Caco-2 (cell line): ENCODE measurements at places on chromosomes 7 and 10. TPM values are rescaled to one million over a fixed set of nuclear protein-coding genes. Genes with fewer than 3 reads are reported as not detected.

PON1 gene
- total RNA-seq = not detected in 2 replicates

ACTL6B gene
- not detected in 2 replicates for total RNA-seq

JCAD gene
- 10.0 and 13.0 TPM in 2 replicates for total RNA-seq

CACNA2D1 gene
- total RNA-seq = not detected in 2 replicates

SUN3 gene
- not detected in 2 replicates for total RNA-seq

GRCh38 chr7:155204744-155205367, 92.8 kb upstream of the INSIG1 start:
- DNase-seq = no peak

- peak; percentile 57 for DNase-seq
Measured at GRCh38 chr10:122054048-122055025, 65.4 kb downstream of the TACC2 start.

- no peak for DNase-seq
Measured at GRCh38 chr10:71472912-71473311, 76.2 kb downstream of the CDH23 start.

DNA sequence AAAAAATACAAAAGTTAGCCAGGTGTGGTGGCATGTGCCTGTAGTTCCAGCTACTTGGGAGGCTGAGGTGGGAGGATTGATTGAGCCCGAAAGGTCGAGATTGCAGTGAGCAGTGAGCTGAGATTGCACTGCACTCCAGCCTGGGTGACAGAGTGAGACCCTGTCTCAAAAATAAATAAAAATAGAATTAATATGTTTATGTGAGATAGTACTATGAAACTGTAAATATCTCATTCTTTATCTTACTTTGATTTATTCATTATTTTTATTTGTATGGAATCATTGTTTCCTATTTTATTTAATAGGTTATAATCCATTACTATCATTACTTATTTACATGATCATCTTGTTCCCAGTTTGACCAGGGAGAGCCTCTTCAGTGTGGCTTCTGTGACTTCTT, 41.0 kb upstream of the STRIP2 start:
- DNase-seq = no peak
